OCI-M1 (cell line): ENCODE measurements at places on chromosomes 4 and X.

- DNase-seq = peak; percentile 66
Measured at GRCh38 chrX:78375894-78376293, 48.5 kb upstream of the CYSLTR1 start.

- no peak for DNase-seq
Measured at GRCh38 chr4:53321151-53321983, 44.5 kb downstream of the SCFD2 start.

GRCh38 chr4:6987588-6987961 is 55.6 kb upstream of the TADA2B start:
- peak; percentile 68 for DNase-seq

GRCh38 chrX:119402588-119402987 is 3.5 kb downstream of the SLC25A43 start:
- peak; percentile 73 for DNase-seq
